ENCODE measurements at places on chromosomes 5 and 9.

DNA sequence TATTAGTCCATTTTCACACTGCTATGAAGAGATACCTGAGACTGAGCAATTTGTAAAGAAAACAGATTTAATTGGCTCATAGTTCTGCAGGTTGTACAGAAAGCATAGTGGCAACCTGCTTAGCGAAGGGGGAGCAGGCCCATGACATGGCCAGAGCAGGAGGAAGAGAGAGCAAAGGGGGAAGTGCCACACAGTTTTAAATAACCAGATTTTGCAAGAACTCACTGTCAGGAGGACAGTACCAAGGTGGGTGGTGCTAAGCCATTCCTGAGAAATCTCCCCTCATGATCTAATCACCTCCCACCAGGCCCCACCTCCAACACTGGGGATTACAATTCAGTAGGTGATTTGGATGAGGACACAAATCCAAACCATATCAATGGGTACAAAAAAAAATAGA is 16.8 kb upstream of the PCSK5 start:
- no peak for DNase-seq

GRCh38 chr5:172009536-172010270 is 3.3 kb upstream of the FBXW11 start:
- no peak for DNase-seq

- DNase-seq, result peak; percentile 6
These were observed 1.5 kb upstream of the OLFM1 start for GRCh38 chr9:135085830-135086546.

DNA sequence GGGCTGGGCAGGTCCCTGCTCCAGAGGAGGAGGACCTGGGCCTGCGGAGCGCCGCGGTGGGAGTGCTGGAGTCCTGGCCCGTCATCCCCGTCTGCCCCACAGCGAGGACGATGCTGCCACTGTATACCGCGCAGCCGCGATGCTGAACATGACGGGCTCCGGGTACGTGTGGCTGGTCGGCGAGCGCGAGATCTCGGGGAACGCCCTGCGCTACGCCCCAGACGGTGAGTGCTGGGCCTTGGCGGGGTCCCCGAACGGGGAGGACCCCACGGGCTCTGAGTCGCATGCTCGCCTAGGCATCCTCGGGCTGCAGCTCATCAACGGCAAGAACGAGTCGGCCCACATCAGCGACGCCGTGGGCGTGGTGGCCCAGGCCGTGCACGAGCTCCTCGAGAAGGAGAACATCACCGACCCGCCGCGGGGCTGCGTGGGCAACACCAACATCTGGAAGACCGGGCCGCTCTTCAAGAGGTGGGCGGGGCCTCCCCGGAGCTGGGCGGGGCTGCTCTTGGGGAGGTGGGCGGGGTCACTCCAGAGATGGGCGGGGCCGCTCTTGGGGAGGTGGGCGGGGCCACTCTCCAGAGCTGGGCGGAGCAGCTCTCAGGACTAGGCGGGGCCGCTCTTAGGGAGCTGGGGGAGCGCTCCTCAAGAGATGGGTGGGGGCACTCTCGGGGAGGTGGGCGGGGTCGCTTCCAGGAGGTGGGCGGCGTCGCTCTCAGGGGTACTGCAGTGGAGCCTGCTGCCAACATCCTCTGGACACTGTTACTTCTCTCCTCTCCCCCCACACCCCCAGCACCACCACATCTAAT is 13.1 kb downstream of the LRRC26 start:
- no peak for DNase-seq

DNA sequence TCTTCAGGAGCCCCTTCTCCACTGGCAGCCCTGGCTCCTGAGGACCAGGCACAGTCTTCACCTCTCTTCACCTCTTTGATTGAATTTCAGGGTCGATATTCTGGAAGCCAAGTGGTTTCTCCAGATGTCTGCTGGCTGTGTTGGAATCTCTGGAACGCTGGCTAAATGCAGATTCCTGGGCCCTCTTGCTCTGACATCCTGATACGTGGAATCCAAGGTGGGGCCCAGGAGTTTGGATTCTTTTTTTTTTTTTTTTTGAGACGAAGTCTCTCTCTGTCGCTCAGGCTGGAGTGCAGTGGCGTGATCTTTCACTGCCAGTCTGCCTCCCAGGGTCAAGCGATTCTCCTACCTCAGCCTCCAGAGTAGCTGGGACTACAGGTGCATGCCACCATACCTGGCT is 26.8 kb upstream of the IER5L start:
- DNase-seq, result no peak

DNA sequence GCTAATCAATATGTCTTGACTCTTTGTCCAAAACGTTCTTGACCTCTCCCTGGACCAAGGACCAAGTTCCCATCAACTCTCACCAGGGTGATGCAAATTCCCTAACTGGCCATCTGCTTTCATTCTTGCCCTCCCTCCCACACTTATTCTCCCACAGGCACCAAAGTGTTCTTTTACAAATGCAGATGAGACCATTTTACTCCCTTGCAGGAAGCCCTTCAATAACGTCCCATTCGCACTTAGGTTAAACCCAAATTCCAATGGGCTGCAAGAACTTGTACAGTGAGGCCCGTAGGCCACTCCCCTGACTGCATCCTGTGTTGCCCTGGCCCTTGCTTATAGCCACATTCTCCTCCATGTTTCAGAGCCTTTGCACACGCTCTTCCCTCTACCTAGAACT is 7.3 kb downstream of the ARAP3 start:
- no peak for DNase-seq

DNA sequence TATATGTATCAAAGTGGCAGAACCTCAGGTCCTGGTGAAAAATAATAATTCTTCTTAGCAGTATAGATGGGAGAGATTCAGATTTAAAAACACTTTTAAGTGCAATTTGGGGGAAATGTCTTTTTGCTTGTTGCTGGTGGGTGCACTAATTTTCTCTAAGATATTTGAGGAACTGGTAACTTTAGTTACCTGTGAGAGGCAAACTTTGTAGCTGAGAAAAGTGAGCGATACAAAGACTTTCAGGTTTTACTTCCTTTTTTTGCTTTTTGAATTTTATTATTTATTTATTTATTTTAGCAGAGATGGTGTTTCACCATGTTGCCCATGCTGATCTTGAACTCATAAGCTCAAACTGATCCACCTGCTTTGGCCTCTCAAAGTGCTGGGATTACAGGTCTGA is 303.1 kb upstream of the PTGER4 start:
- DNase-seq, result no peak

All from AG04450 (cell line).